ENCODE measurements at places on chromosomes 5 and 9. TPM values are rescaled to one million over a fixed set of nuclear protein-coding genes. Genes with fewer than 3 reads are reported as not detected.

Gene DDX4
- not detected for total RNA-seq

Gene GABRA6
- not detected for total RNA-seq

Gene PAM
- 10.9 TPM for total RNA-seq

Gene SV2C
- total RNA-seq: 0.11 TPM

Gene FOXD4L3
- total RNA-seq: not detected

Gene LOX
- not detected for total RNA-seq

Gene FTMT
- total RNA-seq: not detected

Gene IRGM
- total RNA-seq: 1.7 TPM

Gene SLC6A19
- total RNA-seq: not detected

Gene BHMT
- total RNA-seq: not detected

Gene N4BP3
- total RNA-seq: 17.9 TPM

Gene GAS1
- total RNA-seq: 0.58 TPM

Gene CKMT2
- total RNA-seq: not detected

Gene SLCO6A1
- total RNA-seq: not detected

Gene PCDHGC5
- not detected for total RNA-seq

Gene PCDHA13
- total RNA-seq: not detected

Gene GFI1B
- not detected for total RNA-seq

Gene PMPCA
- total RNA-seq: 107 TPM

Gene NSUN2
- total RNA-seq: 69.6 TPM

Gene F2RL2
- not detected for total RNA-seq

Gene PAPPA
- not detected for total RNA-seq

Data from CD8-positive, alpha-beta T cell (primary cell).